ENCODE measurements at places on chromosomes 6 and 20.

DNA sequence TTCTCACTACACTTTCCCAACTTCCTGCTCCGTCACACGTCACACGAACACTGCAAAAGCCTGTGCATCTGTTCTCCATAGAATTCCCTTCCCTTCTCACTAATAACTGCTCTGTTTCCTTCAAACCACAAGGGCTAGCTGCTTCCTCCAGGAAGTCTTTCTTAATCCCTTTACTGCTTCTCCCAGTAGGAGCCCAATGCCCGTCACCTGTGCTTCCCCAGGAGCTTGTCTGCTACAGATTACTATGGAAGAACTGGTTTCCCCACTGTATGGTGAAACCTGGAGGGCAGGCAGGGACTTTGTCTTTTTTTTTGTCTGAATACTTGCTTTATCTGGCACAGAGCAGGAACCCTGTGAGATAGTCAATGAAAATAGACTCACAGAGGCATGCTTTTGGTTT lies 444.7 kb upstream of the MAP3K7 start:
- DNase-seq, result no peak

GRCh38 chr6:135052939-135053338 lies 1.7 kb downstream of the HBS1L start:
- no peak for DNase-seq

DNA sequence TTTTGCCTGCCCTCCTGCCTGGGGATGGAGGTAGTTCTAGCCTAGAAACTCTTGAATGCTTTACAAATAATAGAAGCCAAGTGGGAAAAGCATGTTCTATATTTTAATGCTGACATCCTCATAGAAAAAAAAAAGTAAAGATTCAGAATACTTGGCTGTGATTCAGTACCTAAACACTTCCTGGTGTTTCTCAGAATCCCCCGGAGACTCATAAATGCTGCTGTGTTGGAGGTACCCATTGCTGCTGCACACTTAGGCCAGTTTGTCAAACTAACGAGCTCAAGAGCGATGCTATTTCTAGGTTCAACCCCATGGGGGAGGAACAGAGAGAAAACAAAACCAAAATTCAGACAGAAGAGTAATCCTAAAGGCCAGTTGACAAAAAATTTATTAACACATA lies 38.8 kb upstream of the ZFP64 start:
- DNase-seq, result peak; percentile 81

DNA sequence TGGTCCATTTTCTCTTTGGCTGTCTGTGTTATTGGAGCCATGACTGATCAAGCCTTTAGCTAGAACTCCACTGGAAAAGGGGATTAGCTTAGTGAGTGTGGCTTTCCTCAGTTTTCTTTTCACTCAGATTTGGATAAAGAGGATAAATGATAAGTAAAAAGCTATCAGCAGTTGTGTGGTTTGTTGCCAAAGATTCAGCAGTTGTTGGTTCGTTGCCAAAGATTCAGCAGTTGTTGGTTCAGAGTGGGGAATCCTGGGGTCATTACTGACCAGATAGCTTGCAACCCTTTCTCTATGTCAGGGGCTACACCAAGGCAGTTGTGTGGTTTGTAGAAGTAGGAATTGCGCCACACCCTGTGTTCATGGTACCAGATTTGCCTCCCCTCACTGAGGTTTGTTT lies 107.7 kb upstream of the SCP2D1 start:
- DNase-seq, result no peak

DNA sequence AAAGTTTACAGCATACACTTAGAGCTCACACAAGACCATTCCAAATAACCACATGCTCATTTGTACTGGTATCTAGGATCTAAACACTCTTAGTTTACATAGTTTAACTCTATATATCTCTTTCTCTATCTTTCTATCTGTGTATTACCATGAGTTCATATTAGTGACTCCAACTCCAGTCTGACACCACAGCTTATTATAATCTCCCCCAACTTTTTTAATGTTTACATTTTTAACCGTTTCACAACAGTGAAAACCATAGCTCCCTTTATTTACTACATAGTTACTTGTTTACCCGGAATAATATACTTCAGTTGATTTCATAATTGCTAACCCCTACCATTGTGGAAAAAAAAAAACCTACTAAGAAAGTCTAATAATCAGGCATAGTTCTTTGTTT lies 362.4 kb upstream of the RGS17 start:
- DNase-seq, result no peak

- DNase-seq, result no peak
Observed at GRCh38 chr6:11266926-11267325, 34.5 kb upstream of the NEDD9 start.

DNA sequence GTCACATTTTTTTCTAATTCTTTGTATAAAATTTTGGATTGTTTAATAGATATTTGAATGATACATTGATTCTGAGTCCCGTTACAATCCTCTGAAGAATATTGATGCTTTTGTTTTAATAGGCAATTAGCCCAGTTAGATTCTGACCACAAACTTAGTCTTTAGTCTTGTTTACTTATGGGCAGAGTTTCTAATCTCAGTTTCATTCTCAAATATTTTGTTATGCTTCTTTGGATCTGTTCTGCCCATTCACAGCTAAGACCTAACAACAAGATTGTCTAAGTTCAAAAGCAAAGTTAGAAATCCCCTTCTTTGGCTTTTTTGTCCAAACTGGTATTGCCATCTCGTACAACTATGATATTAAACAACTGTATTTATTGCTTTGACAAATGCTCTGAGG lies 58.0 kb downstream of the TBXT start:
- DNase-seq, result no peak

GRCh38 chr6:85416049-85416448 lies 33.8 kb upstream of the NT5E start:
- DNase-seq, result peak; percentile 37

DNA sequence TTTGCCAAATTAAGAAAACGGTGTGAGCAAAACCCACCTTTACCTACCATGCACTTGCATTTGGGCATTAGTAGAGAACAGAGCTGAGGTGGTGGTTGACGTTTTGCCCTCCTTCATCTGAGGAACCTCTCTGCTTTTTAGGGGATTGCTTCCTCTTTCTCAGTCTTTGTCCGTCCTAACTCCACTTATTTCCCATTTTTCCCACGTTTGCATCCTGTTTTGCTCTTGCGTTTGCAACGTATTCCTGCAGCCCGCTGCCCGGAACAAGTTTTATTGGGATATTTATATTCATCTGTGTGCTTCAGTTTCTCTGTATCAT lies 374 bp upstream of the SERINC1 start:
- DNase-seq, result no peak

GRCh38 chr6:7267466-7268091 lies 45.4 kb downstream of the SSR1 start:
- peak; percentile 94 for DNase-seq

- no peak for DNase-seq
Observed at GRCh38 chr6:5208471-5208971, 52.2 kb downstream of the LYRM4 start.

- DNase-seq, result no peak
Observed at GRCh38 chr6:16358531-16359138, 120.2 kb downstream of the GMPR start.

GRCh38 chr6:109515781-109516409 lies 32.9 kb upstream of the ZBTB24 start:
- no peak for DNase-seq

GRCh38 chr6:20058912-20059311 lies 153.4 kb downstream of the MBOAT1 start:
- no peak for DNase-seq

DNA sequence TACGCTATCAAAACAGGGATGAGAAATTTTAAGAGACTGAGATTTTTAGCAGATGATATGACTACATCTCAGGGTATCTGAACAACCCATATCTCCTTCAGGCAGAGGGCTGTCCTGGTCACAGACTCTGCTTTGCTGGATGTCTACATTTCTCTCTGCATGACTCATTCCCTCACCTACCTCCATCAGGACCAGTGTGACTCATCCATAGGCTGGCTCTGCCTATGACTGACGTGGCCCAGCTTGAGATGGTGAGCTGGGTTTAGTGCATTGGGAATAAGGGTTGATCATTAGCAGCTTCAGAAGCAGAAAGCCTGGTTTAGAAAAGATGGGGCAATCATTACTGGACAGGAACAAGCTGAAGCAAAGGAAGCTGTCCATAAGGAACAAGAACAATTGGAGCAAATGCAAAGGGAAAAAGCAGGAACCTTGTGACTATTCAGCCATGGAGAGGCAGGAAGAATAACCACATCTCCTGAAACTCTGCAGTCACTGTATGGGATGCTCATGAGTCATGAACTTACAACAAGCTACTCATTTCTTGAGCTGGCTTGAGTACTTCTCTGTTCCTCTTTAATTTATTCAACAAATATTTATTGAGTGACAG lies 86.4 kb upstream of the CBLN4 start:
- no peak for DNase-seq

DNA sequence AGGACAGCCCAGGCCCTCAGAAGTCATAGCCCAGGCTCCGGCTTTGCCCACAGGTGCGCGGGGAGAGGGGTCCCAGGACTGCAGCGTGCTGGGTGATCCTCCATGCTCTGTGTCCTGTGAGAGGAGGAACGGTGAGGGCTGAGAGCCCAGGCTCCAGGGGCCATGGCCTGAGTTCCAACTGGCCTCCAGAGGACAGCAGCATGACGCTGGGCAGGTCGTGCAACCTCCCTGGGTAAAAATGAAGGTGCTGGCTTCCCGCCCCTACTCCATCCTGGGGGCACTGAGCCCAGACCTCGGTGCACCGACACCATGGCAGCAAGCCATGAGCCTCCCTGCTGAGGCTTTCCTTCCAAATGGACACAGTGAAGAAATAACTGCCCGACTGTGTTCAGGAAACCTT lies 305.4 kb downstream of the TAF4 start:
- no peak for DNase-seq

- no peak for DNase-seq
Observed at GRCh38 chr6:1757131-1757530, 147.4 kb downstream of the FOXC1 start.

DNA sequence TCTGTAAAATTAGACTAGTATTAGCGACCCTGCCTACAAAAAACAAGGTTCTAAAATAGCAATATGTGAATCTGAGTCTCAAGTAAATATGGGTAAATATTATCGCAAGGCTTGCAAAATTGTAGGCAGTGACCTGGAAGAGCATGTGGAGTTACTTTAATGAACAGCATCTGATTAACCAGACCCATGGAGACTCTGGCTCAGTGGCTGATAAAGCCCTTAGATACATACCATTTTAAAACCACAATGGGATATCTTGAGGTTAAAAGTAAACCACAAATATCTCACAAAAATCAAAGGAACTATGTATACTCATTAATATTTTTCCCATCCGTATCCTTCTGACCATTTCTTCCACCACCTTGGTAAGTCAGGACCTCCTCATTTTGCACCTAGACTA lies 187.0 kb downstream of the MTFR2 start:
- DNase-seq, result no peak

- no peak for DNase-seq
Observed at GRCh38 chr20:1187605-1188171, 2.9 kb upstream of the TMEM74B start.

DNA sequence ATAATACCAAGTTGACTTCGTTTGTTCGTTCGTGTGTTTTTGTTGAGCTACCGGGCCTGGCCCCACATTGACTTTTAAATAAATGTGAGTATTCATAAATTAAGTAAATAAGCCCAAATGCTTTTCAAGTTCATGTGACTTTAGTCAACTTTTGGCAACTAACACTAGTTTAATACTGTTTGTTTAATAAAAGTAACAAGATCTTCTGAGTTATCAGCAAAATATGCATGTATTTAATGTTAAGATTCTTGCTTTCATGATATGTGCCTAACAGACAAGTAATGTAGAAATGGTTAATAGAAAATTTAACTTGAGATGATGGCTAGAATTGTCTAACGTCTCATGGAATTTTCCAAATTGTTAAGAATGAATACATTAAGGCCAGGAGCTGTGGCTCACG lies 38.7 kb upstream of the ECI2 start:
- DNase-seq, result no peak

DNA sequence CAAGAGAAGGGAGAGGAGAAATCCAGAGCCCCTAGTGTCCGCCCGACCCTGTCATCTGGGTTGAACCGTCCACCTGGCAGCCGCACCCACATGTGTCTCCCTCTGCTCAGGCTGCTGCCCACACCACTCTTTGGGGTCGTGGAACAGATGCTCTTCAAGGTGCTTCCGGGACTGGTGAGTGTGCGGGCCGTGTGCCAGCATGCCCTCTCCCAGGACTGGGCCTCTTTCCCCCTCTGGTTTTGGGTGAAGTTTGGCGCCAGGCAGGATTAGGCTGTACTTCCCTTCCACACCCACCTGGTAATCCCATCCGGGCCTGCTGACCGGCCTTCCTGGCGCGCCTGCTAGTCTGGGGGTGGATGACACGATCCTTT lies 7.9 kb downstream of the BPIFB3 start:
- DNase-seq, result no peak

GRCh38 chr6:12116264-12116800 lies 104.2 kb downstream of the HIVEP1 start:
- no peak for DNase-seq

DNA sequence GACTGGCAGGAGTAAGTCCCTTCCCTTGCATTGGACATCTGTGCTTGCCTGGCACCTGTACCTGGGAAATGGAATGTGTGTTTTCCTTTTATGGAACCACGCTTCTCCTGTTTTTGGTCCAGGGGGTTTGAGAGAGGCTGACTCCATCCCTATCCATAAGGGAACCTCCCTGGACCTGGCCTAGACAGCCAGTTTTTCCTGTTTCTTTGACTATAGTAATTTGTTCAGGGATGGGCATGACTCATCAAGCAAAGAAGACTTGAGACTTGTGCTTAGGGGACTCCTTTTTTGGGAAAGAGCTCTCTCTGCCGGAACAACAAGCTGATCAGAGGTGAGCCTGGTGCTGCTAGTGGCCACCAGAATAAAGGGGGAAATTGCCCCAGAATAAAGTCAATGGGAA lies 393.8 kb downstream of the CDH26 start:
- DNase-seq, result no peak

GRCh38 chr6:52077180-52077884 lies 10.1 kb downstream of the PKHD1 start:
- no peak for DNase-seq

DNA sequence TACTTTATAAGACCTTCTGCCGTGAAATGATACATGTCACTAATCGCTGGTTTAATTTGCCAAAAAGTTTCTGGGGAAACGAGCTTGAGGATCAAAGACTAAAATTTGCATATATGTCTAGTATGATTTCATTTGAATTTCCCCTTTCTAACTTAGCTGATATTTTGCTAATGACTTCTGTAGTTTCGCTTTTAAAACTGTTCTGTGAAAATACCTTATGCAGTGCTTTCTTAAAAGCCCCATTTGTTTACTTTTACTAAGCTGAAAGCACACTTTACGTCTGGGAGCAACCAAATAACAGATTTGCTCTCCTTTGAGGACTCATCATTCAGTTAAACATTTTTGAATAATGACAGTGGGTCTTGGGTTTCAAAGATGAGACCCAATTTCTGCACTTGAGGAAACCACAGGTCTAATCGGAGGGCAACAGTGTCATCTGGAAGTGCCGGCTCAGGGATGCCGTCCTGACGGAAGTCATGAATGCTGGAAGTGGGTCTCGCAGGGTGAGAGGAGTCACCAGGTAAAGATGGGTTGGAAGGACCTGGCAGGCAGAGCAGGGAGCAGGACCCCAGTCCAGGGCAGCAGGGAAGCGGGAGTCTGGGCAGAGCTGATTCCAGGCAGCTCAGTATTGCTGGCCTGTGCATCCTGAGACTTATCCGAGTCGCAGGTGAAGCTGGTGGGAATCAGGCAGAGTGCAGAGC lies 33.2 kb downstream of the PLEKHG1 start:
- no peak for DNase-seq

GRCh38 chr6:41497573-41497972 lies 48.6 kb upstream of the FOXP4 start:
- no peak for DNase-seq

GRCh38 chr6:149147938-149148718 lies 169.4 kb upstream of the TAB2 start:
- DNase-seq, result no peak

GRCh38 chr6:43838276-43839036 lies 68.4 kb downstream of the VEGFA start:
- DNase-seq, result no peak
